ENCODE measurements at places on chromosomes 4 and X. TPM values are rescaled to one million over a fixed set of nuclear protein-coding genes. Genes with fewer than 3 reads are reported as not detected.

Gene CA5B
- total RNA-seq, result 9.5 TPM

Gene PSAPL1
- total RNA-seq, result not detected

Gene RBM47
- total RNA-seq, result 2.5 TPM

Gene SCLT1
- 6.3 TPM for total RNA-seq

Gene PGAM4
- not detected for total RNA-seq

Gene SYTL5
- total RNA-seq, result 0.57 TPM

Gene MMAA
- total RNA-seq, result 2.6 TPM

Gene SMIM31
- total RNA-seq, result not detected

Gene TCEAL6
- not detected for total RNA-seq

Gene GLRA3
- not detected for total RNA-seq

Gene RPA4
- total RNA-seq, result 0.71 TPM

Gene PRPS1
- total RNA-seq, result 44.4 TPM

Gene DDX53
- total RNA-seq, result not detected

Gene KLF8
- total RNA-seq, result 0.71 TPM

Gene ABRAXAS1
- 15.9 TPM for total RNA-seq

Gene CT45A1
- total RNA-seq, result not detected

Gene MSL3
- 13.7 TPM for total RNA-seq

Gene PGRMC2
- 23.0 TPM for total RNA-seq

Gene ANOS1
- under 0.01 TPM for total RNA-seq

Gene KLHL4
- 0.43 TPM for total RNA-seq

Gene TMEM35A
- total RNA-seq, result 3.4 TPM

Gene SYP
- total RNA-seq, result 0.18 TPM

Gene ZFP92
- total RNA-seq, result 0.28 TPM

Gene TRO
- total RNA-seq, result 14.0 TPM

Gene DOK7
- not detected for total RNA-seq

Gene OPHN1
- total RNA-seq, result 5.6 TPM

Gene GABRG1
- not detected for total RNA-seq

Gene COL25A1
- 0.57 TPM for total RNA-seq

Data from smooth muscle cell of bladder (primary cell).